ENCODE measurements at places on chromosomes 5 and 9.
A peak's percentile ranks its signal among the peaks of the same experiment; 100 is the strongest.

GRCh38 chr5:3599226-3600105 lies 3.8 kb downstream of the IRX1 start:
- no peak for DNase-seq

DNA sequence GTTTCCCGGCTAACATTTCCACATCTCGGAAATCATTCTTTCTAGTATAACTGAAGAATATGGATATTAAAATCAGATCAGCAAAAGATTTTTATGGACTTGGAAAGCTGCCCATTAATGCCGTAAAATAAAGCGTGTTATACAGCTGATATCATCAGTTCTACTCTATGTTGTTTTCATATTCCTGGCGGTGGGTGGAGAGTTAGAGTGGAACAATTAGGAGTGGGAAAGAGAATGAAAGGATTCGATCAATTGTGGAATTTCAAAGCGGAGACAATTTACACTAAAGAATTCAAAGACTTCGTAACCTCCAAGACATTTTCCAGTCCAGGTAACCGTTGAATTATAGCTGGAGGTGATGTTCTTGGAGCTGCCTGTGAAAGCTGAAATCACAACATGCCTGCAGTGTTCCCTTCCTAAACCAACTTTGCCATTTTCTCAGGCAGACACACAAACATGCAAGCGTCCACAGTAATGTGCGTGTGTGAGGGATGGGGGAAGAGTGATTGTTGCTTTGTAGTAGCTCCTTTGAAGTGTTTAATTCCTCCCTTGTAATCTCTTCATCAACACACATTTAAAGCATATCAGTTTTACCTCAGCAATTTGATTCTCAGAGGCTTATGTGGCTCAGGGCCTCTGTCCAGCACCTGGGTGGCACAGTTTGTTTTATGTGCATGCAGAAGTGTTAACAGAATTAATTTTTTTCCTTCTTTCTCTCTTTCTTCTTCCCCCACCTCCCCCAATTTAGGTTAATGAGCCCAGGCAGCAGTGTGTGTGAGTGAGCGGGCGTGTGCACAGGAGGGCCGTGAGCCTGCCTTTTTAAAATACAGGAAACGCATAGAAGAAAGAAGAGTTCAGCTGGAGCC lies 544.1 kb downstream of the RAB3C start:
- DNase-seq: no peak

DNA sequence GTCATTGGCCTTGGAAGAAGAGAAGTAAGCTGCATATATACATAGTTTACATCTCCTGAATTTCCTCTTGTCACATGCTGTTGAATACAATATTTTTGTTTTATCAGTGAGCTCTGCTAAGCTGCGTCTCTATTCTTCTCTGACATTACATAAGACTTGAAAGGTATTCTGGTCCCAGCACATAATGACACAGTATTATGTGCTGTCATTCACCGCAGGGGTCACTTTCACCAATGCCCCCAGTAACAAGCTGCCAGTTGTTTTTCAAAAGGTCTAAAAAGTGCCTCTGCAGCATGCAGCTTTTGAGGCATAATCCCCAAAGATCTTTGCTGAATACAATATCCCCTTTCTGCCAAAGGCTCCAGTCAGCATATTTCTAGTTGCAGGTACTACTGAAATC lies 349.0 kb upstream of the FAM174A start:
- DNase-seq: no peak

- no peak for DNase-seq
These were observed 77.9 kb downstream of the CDH18 start for GRCh38 chr5:19910136-19910535.

GRCh38 chr5:128905568-128906110 lies 59.6 kb upstream of the SLC27A6 start:
- DNase-seq: peak; percentile 2

- no peak for DNase-seq
These were observed 23.8 kb downstream of the MACROH2A1 start for GRCh38 chr5:135375040-135375793.

- DNase-seq: no peak
These were observed 56.1 kb downstream of the TSTD2 start for GRCh38 chr9:97577051-97577450.

GRCh38 chr9:127388037-127388855 lies 8.7 kb upstream of the SLC2A8 start:
- DNase-seq: peak; percentile 22

GRCh38 chr9:74951725-74952151 lies 974 bp downstream of the C9orf40 start:
- DNase-seq: no peak

DNA sequence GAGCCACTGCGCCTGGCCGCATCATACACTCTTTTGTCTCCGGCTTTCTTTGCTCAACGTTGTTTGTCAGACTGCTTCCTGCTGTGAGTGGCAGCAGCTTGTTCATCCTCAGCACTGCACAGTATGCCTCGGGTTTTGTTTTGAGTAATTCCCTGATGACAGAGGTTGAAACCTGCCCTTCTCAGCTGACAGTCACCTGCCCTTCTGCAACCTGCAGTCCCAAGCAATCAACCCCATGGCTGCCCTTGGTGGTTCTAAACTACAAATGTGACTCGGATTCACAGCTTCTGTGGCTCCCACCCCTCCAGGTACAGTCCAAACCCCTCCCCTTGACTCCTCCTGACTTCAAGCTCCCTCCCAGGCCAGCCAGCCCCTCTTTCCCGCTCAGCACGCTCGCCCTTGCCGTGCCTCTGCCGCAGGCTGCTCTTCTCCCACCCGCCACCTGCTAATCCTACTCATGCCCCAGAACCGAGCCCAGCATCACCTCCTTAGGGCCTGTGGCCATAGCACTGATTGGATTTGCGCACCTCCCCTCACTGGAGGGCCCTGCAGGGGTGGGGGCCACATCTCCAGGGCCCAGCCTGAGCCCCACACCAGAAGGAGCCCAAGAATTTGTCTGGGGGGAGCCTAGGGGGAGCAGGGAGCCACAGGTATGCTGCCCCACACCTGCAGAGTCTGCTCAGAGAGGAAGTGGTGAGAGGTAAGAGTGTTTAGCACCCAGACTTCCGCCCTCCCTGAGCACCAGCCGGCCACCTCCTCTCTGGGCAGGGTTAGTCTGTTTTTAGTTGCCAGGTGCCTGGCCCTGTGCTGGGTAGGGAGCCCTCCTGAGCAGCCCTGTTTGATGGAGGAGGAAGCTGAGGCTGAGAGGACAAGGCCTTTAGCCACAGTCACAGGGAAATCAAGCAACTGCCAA lies 10.1 kb downstream of the EEIG1 start:
- DNase-seq: peak; percentile 82

- no peak for DNase-seq
These were observed 15.0 kb downstream of the NAIF1 start for GRCh38 chr9:128051932-128052709.

DNA sequence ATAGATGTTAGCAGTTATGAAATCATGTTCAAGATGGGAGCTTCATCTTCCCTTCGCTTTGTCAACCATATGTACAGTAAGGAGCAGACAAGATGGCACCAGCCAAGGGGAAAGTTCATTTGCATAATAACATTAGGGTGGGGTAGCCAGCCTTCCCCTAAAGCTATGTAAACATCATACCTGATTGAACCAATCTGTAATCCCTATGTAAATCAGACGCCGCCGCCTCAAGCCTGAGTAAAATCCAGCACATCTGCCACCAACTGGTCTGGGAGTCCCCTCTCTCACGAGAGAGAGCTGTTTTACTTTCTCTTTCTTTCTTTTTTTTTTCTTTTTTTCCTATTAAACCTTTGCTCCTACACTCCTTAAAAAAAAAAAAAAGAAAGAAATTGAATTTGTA lies 30.8 kb upstream of the REEP2 start:
- DNase-seq: no peak

DNA sequence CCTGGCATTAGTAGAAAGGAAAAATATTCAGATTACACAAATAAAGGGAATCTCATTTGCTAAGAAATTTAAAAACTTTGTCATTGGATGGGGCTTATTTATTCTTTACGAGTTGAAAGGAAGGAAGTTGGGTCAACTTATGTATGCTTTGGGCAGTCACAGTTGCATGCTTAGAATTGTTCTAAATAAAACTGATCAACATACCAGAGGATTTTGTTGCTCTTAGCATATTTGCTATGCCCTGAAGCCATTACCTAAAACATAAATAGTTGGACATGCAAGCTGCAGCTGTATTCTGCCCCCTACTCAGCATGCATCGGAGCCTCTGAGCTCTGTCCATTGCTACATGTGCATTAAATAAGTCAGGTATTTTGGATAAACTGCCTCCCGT lies 172.7 kb upstream of the MEF2C start:
- DNase-seq: no peak

DNA sequence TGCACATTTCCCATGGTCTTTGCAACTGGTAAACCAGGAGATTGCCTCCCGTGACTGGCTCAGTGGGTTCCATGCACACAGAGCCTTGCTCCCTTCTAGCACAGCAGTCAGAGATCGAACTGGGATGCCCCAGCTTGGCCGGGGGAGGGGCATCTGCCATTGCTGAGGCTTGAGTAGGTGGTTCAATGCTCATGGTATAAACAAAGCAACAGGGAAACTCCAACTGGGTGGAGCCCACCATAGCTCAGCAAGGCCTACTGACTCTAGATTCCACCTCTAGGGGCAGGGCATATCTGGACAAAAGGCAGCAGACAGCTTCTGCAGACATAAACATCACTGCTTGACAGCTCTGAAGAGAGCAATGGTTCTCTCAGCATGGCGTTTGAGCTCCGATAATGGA lies 67.0 kb upstream of the PPP1R2B start:
- DNase-seq: no peak

DNA sequence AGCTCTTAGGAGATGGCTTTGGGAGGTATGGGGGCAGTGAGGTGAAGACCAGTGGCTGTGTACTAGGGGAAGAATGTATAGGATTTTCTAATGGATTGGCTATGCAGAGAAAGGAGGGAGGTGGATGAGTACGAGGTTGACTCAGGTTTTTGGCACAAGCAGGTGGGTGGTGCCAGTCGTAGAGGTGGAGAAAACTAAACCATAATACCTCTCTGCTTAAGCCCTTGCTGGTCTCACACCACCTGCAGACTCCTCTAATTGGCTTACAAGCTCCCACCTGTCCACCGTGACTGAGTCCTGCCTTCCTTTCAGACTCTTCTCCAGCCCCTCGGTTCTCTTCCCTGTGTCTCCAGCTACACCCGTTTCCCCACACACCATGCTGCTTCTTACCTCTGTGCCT lies 521.7 kb upstream of the CLINT1 start:
- no peak for DNase-seq

GRCh38 chr9:34686732-34687131 lies 4.3 kb downstream of the CCL19 start:
- DNase-seq: no peak

GRCh38 chr9:73807952-73808351 lies 656.3 kb downstream of the ANXA1 start:
- DNase-seq: no peak

DNA sequence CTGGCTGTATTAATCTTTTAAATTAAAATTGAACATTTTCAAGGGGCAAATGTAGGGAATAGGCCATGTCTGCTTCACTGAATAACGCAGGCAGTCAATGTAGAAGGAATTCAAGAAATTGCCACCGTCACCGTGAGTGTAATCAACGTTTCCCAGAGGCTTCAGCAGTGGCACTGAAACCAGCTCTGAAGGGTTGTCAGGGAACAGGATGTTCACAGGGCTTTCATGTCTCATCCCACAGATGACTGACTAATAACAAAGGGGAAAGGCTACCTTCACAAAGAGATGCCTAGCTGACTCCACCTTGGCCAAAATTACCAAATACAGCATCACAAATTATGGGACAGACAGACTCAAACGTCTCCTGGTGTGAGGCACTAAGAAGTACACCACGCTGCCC lies 70.4 kb upstream of the SIMC1 start:
- no peak for DNase-seq

DNA sequence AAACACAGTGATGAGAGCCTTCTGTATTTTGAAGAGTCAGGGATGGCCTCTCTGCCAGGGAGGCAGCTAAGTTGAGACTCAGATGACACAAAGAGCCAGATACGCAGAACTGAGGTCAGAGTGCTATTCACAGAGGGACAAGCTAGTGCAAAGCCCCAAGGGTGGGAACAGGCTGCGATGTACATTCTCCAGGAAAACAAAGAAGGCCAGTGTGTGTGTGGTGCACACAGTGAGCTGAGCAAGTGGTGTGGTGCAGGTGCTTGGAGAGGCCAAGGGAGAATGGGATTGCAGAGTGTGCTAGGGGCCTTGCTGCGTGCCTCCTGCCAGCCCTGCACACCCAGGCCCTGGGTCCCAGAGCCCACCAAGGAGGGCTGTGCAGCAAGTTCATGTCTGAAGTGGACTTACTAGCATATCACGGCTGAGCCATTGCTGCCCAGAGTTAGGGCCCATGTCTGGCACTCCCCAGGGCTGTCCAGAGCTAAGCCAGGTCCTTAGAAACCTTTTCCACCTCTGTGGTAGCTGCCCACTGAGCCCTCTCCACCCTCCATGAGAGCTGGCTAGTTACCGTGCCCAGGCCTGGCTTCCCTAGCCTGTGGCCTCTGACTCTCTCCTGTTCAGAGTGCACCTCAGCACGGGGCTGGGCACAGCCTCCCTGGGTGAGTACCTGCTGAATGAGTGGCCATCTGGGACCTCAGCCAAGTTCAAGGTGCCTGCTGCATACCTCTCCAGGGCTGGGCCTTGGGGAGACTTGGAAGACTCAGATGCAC lies 9.3 kb downstream of the SLC25A48 start:
- no peak for DNase-seq

DNA sequence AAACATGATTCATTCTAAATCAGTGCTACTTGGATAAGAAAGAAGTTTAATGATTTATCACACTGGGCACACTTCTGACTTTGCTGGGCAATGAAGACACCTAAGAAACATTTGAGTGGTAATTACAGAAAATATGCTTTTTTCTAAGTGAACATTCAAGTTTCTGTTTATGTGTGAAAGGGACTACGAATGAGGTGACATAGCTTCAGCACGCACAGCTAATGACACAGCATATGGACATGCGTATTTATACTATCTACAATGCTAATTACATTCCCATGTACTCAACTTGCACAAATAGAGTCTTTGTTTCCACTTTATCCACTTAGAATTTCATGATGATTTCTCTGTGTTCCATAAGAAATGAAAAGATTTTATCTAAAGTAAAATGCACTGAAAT lies 40.6 kb downstream of the FREM1 start:
- DNase-seq: no peak

DNA sequence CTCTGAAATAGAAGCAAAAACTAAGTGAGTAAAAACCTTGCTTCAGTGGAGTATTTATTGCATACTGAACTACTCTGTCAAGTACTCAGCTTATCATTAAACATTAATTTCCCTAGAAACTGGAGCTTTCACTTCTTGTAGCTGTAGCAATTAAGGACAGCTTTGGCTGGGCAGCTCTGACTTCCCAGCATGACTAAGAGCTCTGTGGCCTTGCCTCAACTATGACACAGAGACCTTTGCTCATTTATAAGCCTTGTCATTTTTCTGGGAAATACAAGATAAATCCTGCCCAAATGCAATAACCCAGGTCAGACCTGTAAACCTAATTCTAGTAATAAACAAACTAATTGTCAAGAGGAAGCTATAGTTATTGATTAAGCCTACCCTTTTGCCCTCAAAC lies 65.4 kb upstream of the STK32A start:
- no peak for DNase-seq

- DNase-seq: no peak
These were observed 15.3 kb upstream of the KLF4 start for GRCh38 chr9:107504585-107505455.

- no peak for DNase-seq
These were observed 47.2 kb downstream of the SYK start for GRCh38 chr9:90848866-90849265.
